Activated CD8-positive, alpha-beta memory T cell treated with anti-CD3 and anti-CD28 coated beads for 1 hour (primary cell): ENCODE measurements at places on chromosomes 4 and X.

DNA sequence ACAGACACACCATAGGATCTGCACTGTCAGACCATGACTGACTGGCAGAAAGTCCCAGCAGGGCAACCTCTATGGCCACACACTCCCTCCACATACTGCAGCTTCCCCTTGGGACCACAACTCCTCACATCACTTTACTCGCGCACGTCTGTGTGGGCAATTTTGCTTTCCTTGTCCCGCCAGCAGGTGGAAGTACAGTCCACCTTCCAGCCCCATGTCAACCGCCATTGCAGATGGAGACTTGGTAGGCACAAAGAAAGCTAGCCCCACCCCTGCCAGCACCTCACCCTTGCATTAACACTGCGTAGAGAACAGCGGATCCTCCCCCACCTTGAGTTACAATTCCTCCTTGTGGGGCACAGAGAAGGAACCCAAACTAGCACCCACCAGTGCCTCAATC lies 74.4 kb upstream of the NAP1L2 start:
- DNase-seq = no peak

DNA sequence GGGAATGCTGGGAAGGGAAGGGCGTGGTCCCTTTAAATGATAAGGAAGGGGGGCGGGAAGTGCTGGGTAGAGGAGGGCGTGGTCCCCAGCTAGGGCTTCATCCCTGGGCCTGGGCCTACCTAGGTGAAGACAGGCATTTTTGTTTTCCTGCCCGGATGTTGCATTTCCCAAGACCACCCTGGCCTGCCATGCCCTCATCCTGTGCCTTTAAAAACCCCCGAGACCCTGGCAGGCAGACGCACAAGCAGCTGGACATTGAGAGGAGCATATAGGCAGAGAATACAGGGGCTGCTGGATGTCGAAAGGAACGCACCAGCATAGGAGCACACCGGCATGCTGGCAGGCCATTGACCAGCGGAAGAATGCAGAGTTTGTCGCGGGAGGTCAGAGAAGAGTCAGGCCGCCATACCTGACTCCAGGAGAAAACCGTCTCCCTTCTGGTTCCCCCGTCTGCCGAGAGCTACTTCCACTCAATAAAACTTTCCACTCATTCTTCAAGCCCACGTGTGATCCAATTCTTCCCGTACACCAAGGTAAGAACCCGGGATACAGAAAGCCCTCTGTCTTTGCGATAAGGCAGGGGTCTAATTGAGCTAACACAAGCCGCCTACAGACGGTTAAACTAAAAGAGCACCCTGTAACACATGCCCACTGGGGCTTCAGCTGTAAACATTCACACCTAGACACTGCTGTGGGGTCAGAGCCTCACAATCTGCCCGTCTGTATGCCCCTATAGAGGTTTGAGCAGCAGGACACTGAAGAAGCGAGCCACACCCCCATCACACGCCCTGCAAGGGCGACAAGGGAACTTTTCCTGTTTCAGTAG lies 2.9 kb upstream of the AGA start:
- DNase-seq = no peak

GRCh38 chrX:131288738-131289511 lies at the start of gene IGSF1:
Gene IGSF1, minus strand, starts transcription at chrX:131289306. Its CDS starts 2,632 bp downstream, at chrX:131286674.
- DNase-seq = no peak

DNA sequence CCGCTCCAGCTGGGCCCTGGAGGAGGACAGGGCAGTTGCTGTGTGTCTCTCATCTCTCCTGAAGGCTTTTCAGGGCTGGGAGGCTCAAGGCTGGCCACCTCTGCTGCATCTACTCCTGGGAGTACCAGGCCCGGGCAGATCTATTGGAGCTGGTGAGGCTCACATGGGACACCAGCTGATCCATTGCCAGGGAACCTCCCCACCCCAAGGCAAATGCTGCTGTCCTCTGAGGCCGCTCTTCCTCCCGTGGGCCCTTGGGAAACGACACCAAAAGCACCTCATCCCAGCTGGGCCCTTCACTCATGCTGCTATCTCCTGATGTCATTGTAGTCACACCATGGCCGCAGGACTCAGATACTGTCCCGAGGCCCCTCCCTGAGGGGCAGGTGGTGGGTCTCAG lies 3.6 kb downstream of the UBL4A start:
- no peak for DNase-seq

GRCh38 chr4:10891866-10892265 lies 207.3 kb upstream of the CLNK start:
- DNase-seq = no peak

DNA sequence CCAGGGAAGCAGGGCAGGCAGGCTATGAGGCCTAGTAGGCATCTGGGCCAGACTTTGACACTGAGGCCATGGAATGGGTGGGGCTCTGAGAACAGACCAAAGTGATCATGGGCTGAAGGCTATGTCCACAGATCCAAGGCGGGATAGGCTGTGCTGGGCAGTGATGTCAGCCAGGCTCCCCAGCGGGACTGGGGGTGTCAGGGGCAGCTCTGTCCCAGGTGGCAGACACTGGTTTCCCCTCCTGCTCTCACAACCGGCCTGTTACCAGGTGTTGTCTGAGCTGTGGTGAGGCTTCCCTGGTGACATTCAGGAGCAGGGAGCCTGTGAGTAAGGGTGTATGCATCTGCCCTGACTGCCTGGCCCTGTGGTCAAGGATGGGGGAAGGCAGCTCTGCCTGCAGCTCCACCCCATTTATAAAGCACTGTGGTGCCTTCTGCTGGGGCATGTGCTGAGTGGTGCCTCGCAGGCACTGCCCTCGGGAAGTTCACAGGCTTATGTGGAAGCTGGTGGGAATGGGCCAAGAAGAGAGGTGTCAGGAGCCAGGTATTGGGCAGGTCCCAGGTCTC lies 2.9 kb downstream of the IL9R start:
- DNase-seq = no peak

DNA sequence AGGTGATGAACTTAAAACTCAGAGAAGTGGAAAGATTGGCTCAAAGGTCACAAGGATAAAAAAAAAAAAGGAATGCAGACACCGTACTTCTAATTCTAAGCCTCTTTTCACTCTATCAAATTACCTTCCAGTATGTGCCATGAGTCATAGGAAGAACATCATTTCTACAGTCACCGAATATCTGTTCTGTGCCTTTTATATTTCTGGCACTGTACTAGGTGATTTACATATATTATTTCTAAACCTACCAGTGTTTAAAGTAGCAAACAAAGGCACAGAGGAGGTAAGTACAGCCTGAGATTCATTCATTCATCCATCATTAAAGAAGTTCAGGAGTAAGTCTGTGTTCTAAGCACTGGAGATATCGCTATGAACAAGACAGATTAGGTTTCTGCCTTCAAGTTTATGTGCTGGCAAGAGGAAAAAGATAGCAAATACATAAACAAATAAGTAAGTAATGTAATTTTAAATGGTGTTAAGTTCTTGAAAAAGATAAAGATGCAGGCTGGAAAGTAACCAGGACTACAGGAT lies 65.3 kb downstream of the PALLD start:
- no peak for DNase-seq

GRCh38 chrX:121114691-121115090 lies 67.3 kb downstream of the GLUD2 start:
- DNase-seq = no peak

DNA sequence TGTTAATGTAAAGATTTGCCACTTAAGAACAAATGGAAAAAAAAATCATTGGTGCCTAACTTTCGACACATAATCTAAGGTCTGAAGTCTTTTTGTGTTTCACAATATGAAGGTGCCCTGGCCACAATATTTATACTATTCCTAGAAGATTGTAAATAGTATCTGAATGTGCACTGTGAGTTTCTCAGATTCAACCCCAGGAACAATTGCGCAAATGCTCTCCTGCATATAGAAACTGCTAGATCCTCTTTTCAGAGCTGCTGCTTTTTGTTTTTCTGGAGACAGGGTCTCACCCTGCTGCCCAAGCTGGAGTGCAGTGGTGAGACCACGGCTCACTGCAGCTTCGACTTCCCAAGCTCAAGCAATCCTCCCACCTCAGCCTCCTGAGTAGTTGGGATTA lies 480.1 kb upstream of the FTHL17 start:
- no peak for DNase-seq

- no peak for DNase-seq
Observed at GRCh38 chr4:26151615-26152014, 169.2 kb upstream of the RBPJ start.
